NK-92 treated with Interleukin-12 subunit alpha and Interleukin-12 subunit beta, amount 100 ng/mL, for 24 hours (cell line): ENCODE measurements at places on chromosomes 2 and 18.

- no peak for DNase-seq
Measured at GRCh38 chr2:144040834-144041233, 479.1 kb downstream of the ZEB2 start.

- no peak for DNase-seq
Measured at GRCh38 chr2:39107724-39108273, 13.1 kb downstream of the SOS1 start.

- no peak for DNase-seq
Measured at GRCh38 chr2:44004735-44005602, 9.2 kb upstream of the LRPPRC start.

GRCh38 chr2:205996161-205996560 lies 89.8 kb downstream of the INO80D start:
- DNase-seq = no peak

DNA sequence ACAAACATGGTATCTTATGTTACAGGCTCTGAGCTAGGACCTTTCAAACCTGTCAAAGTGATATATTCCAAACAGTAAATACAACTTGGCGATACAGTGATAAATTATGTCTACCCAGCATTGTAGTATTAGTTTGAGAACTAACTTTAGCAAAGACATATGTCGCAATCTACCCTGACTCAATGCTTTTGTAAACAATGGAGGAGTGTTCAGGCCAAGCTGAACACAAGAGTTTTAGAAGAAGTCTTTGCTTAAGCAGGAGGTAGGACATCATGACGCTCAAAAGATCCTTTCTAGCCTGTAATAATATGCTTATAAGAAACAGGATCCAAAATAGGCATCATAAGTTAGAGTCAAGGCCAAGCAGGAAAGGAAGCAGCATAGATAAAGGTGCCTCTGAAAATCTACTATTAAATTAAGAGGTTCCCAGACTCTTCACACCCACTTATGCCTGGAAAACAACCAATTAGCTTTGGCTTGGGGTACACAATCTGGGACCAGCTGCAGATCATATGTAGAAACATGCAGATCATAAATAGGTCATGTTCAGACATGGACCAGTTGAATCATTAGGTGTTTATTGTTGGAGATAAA lies 132.5 kb downstream of the CSRNP3 start:
- DNase-seq = no peak

GRCh38 chr18:22703883-22704585 lies 229.1 kb upstream of the RBBP8 start:
- DNase-seq = no peak

DNA sequence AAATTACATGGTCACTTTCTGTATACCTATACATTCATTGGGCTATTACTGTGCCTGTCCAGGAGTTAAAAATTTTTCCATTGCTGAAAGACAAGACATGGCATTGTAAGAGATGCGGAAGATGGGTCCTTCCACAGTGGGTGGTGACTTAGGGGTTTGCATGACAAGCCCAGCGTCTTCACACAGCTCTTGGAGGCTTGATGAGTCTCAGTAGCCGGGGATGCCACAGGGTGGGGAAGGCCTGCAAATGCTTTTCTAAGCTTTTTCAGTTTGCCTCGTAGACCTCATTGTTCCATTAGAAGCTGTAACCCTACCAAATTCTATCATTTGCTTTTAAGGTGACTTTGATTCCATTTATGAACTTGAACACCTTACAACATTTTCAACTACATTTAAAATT lies 18.1 kb upstream of the MAPRE3 start:
- DNase-seq = no peak

GRCh38 chr2:46273919-46274318 lies 23.3 kb upstream of the EPAS1 start:
- DNase-seq = no peak

GRCh38 chr2:84077496-84077895 lies 381.6 kb downstream of the SUCLG1 start:
- DNase-seq = no peak

DNA sequence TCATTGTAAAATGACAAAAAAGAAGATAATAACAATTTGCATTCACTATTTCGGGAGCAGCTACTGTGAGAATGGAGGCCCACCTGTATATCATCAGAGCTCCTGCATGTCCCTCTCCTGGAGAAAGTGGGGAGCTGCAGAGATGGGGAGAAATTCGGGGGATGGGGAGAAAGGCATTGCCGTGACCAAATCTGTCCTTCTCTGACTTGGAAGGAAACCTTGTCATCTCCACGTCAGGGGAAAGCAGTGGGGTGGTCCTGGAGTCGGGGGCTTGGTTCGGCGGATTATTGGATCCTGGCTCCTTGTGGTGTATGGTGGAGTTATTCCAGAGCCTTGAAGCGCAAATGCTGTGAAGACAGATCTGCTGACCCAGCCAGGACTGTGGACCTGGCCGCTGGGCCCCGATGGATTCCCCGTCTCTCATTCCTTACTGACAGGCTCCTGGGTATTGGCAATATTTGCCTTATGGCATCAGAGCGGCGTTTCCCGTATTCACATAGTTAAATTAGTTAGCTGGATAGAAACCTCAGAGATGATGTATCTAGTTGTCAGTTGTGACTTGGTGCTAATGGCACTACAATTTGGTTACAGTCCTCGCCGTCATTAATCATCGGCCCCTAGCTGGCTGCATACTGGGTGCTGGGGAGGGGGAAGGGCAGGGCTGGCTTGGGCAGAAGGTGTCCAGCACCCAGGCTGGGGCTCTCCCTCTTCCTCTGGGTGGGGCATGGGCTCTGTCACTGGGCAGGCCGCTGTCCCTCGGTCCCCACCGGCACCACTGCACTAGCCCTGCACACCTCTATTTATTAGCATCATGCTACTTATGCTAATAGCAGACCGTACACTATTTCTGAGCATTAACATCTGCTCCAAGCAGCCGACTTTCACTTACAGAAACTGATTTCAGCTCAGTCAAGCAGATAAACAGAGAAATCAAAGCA lies 31.7 kb downstream of the CELF4 start:
- no peak for DNase-seq

DNA sequence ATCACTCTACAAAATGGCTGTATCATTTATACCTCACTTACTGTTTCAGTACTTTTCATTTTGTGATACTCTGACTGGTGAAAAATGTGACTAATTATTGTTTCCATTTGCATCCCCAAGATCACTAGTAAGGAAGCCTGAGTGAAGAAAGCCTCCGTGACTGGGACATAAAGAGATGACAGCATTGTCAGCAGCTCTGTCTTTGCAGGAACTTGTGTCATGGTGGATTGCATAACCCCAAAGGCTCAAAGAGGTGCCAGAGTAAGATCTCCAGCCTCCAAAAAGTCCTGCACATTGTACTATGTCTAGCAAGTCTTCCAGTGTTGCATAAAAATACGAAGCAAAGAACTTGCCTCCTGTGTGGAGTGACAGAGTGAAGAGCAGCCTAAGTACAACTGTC lies 187.5 kb upstream of the CRIM1 start:
- DNase-seq = no peak

GRCh38 chr2:149719695-149720094 lies 132.1 kb upstream of the MMADHC start:
- DNase-seq = no peak

DNA sequence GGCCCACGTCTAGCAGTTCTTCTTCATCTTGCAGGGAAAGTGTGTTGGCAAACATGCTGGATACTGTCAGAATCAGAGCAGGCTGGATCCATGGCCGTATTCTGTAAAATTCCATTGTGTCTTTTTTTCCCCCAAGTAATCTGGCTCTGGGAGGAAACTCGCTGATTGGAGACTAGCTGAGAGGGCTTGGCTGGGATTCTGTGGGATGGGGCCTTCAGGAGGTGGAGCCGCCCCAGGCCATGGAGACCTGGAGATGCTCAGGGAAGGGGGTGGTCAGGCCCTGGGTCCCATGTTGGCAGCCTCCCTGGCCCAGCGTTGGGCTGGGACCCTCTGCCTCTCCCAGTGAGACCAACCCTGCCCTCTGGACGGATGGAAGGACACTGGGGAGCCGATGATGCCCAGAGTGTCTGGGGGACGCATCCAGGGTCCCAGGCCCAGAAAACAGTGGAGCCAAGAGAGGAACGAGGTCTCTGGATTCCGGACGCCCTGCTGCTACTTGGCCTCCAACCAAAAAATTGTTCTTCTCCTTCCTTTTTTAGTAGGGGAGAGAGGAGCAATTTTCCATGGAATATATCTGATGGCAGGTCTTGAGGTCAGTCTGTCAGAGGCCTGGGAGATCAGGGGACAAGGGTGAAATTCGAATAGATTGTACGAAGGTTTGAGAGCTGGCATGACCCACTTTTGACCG lies 114.5 kb downstream of the AGAP1 start:
- no peak for DNase-seq

GRCh38 chr2:226882606-226883005 lies 46.8 kb downstream of the RHBDD1 start:
- DNase-seq = no peak
